ENCODE measurements at places on chromosomes 4 and X.
A peak's percentile ranks its signal among the peaks of the same experiment; 100 is the strongest.

- no peak for DNase-seq
These were observed 932 bp upstream of the LEF1 start for GRCh38 chr4:108169664-108170063.

DNA sequence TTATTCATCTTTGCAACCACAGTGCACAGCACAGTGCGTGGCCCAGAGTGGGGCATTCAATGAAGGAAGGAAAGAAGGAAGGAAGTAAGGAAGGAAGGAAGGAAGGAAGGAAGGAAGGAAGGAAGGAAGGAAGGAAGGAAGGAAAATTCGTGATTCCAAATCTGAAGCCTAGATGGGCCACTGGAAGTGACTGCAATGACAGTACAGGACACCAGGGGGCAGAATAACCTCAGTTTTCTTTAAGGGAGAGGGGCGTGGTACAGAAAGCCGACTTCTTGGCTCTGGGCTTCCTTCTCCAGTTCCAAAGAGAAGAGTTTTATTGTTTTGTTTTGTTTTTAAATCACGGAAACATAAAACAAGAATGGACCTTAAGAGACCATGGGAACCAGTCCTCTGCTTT, 47.8 kb downstream of the APLN start:
- DNase-seq: peak; percentile 20

DNA sequence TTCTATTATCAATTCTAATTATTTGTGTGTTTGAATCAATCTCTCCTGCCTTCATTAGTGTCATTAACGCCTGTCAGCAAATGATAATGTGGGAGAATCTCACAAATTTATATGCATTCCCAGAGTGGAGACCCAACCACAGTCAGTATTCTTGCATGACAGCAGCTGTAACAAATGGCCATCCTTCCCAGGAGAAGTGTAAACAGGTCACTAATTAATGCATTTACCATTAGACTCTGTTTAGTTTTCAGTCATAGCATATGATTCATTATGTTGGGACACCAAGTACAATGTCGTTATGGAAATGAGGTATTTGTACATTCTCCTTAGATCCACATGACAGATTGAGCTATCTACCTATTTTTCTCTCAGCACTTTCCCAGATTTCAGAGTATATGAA, 50.5 kb downstream of the CT47B1 start:
- DNase-seq: no peak

DNA sequence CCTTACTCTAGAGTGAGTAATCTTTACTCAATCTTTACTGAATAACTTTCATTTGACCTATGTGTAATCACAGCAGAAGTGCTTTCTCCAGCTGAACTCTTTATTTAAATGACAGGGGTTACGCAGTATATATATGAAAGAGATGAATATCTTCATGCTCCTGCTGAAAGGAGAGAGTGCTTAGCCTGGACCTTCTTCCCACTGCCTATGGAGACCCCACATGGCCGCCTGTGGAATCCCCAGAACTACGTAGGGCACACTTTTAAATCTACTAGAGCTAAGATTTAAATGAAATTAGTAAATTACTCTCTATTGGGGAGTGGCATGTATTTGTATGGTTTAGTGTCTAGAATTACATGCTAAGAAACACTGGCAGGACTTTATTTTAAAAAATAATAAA, 391.2 kb downstream of the ANKRD50 start:
- no peak for DNase-seq

- DNase-seq: no peak
These were observed 192.4 kb downstream of the CCNG2 start for GRCh38 chr4:77349364-77349763.

DNA sequence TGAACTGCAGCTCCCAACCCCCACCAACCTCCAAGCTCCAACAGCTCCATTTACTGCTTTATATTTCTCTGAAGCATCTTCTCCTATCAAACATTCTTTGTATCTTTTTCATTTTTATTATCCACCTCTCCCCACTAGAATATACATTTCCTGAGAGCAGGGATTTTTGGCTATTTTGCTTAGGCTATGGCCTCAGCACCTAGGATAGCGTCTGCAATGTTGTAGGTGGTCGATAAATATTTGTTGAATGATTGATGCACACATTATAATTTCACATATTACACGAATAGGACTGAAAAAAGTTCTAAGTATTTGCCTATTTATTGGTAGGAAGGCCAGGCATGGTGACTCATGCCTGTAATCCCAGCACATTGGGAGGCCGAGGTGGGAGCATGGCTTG, 658.7 kb upstream of the DIPK2B start:
- DNase-seq: no peak

- DNase-seq: no peak
These were observed 81.1 kb upstream of the NEIL3 start for GRCh38 chr4:177228599-177228998.

- no peak for DNase-seq
These were observed 2.8 kb upstream of the TIFA start for GRCh38 chr4:112288455-112288854.

DNA sequence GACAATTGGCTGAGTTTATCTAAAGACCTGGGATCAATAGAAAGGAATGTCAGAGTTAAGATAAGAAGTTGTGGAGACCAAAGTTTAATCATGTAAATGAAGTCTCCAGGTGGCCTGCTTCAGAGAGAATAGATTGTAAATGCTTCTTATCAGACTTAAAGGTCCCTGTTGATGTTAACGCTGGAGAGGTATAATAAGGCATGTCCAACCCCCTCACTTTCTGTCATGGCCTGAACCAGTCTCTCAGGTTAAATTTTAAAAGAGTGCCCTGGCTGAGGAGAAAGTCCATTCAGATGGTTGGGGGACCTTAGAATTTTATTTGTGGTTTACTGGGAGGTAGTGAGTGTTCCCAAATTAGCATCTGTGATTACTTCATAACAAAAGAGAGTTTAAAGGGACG, 86.7 kb downstream of the AKAP4 start:
- DNase-seq: no peak

GRCh38 chr4:189600264-189600663, 340.4 kb upstream of the FRG1 start:
- DNase-seq: no peak

- DNase-seq: no peak
These were observed 361.8 kb downstream of the TEX13C start for GRCh38 chrX:125681507-125681906.

- DNase-seq: no peak
These were observed 23.2 kb upstream of the HOPX start for GRCh38 chr4:56704089-56704871.

DNA sequence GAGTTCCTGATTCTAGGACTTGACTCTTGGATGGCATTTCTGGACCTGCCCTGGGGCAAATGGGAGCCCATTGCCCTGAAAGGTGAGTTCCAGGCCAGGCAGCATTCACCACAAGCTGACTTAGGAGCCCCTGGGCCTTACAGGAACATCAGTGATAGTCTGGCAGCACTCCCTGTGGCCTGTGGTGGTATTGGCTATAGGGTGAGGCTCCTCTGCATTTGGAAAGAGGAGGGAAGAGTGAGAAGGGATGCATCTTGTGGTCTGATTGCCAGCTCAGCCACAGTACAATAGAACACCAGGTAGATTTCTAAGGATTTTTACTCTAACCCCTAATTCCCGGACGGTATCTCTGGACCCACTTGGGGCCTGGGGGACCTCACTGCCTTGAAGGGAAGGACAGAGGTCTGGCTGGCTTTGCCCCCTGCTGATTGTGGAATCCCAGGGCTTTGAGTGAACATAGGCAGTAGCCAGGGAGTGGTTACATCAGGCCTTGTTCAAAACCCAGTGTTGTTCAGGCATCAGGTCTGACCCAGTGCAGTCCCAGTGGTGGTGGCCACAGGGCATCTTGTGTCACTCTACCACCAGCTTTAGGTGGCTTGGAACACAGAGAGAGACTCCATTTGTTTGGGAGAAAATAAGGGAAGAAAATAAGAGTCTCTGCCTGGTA, 32.9 kb downstream of the MAGED4 start:
- no peak for DNase-seq

DNA sequence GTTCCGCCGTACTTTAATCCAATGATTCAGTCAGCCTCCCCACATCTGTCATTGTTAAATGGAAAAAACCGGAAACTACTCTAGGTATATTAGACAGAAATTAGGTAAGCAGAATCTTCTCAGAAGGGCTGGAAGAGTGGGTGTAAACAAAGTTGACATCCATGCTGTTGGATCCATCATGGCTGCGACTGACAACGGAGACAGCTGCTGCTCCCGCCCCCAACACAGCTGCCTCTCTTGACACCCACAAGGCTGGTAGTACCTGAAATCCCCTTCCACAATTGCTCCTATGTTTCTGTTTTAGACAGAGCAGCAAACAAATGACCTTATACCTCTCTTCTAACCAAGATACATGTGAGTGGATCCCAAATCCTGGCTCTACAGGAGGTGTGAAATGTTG, 66.6 kb downstream of the RXFP1 start:
- DNase-seq: no peak

- no peak for DNase-seq
These were observed 95.7 kb upstream of the GRIA3 start for GRCh38 chrX:123088331-123088730.

GRCh38 chr4:148565801-148566200, 123.6 kb upstream of the NR3C2 start:
- no peak for DNase-seq

DNA sequence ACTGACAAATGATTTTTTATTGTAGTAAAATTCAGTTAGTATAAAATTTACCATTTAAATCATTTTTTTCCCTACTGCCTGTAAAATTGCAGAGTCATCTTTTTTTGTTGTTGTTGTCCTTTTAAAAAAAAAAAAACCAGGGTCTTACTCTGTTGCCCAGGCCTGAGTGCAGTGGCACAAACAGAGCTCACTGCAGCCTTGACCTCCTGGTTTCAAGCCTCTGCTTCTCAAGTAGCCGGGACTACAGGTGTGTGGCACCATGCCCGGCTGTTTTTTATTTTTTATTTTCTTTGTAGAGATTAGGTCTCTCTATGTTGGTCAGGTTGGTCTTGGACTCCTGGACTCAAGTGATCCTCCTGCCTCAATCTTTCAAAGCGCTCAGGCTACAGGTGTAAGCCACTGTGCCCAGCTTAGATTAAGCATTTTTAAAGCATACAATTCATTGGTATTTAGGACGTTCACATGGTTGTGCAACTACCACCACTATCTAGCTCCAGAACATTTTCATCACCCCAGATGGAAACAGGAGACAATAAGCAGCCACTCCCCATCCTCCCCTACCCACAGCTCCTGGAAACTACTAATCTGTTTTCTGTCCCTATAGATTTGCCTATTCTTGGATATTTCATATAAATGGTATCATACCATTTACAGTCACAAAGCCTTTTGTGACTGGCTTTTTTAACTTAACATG, 59.7 kb upstream of the PGRMC2 start:
- no peak for DNase-seq

DNA sequence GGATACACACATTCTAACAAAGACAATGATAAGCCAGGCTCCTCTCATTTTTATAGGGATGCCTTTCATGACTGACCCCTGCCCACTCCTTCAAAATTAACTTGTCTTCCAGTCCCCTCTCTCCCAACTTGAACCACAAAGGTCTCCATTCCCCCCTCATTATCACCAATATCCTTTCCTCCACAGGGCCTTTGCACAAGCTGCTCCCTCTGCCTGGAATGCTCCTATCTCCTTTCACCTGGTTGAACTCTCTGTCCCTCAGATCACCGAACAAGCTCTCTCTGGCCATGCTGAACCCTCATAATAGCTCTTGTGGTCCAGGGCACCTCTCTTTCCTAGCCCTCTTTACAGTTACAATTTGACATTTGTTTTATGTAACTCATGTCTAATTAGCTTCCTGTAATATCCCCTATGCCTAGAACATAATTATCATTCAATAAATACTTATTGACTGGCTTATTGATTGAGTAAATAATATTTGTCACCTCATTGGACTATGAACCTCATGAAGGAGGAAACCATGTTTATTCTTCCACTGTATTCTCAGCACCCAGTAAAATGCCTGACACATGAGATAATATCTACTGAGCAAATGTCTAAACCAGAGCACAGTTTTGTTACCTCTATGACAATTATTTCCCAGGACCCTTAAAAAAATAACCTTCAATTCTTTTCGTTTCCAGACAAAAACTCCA, 266.3 kb upstream of the RASGEF1B start:
- no peak for DNase-seq

- no peak for DNase-seq
These were observed 115.6 kb upstream of the SPIN4 start for GRCh38 chrX:63466690-63467089.

GRCh38 chrX:40445691-40446090, 135.1 kb upstream of the ATP6AP2 start:
- DNase-seq: no peak

DNA sequence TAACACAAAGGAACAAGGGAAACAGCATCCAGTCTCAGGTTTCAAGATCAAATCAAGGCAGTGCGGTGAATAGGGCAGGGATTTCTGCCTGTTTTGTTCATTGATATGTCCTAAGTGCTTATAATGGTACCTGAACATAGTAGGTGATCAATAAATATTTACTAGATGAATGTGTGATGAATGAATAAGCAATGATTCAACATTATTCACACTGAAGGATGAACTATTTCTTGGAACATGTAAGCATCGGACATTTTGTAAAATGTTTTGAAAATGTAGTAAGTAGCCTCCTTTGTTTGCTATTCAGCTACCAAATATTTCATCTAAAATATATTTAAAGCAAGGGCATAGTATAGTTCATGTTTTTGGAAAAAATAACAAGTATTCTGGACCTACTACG, 67.8 kb downstream of the USP38 start:
- DNase-seq: no peak

GRCh38 chr4:152095701-152096070, 334.9 kb upstream of the GATB start:
- DNase-seq: no peak

DNA sequence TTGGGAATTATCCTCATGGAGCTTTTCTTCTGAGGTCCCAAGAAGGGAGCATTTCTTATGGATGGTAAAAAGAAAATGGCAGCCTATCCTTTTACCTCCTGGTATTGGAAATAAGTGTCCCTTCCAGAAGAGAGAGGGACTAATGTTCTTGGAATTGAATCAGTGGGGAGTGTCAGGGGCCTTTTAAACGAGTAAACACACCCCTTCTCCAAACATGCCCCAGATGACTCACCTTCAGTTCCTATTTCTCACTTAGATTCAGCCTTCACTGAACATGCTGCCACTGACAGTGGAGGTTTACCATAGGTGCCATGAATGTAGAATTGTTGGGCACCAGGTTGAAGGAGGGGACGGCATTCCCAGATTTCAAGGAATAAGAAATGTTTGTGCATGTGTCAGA, 19.0 kb downstream of the MAGEC2 start:
- DNase-seq: no peak
